IPS DF 6.9 (cell line): ENCODE measurements at places on chromosomes 6 and 20.
A peak's percentile ranks its signal among the peaks of the same experiment; 100 is the strongest.

DNA sequence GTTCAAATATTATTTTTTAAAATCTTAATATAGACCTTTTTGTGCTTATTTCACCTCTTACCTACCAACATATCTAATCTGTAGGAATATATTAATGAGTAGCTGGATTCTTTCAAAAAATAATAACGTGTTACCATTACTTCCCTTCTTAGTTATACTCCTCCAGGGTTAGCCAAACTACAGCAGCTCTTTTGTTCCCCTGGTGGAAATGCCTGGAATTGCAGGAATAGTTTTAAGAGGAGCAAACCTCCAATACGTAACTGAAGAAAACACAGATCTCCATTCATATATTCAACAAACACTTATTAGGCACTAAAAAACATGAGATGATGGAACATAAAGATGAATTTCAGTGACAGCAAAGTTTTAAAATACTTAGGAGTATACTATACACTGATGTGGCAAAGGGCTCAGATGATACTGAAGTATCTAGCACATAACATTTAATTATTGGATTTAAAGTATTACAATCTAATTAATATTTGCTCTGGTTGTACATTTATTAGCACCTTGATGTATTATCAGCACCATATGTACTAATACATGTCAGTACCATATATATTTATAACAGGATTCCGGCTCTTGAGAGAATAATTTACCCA lies 78.3 kb downstream of the TBX18 start:
- peak; percentile 25 for DNase-seq

DNA sequence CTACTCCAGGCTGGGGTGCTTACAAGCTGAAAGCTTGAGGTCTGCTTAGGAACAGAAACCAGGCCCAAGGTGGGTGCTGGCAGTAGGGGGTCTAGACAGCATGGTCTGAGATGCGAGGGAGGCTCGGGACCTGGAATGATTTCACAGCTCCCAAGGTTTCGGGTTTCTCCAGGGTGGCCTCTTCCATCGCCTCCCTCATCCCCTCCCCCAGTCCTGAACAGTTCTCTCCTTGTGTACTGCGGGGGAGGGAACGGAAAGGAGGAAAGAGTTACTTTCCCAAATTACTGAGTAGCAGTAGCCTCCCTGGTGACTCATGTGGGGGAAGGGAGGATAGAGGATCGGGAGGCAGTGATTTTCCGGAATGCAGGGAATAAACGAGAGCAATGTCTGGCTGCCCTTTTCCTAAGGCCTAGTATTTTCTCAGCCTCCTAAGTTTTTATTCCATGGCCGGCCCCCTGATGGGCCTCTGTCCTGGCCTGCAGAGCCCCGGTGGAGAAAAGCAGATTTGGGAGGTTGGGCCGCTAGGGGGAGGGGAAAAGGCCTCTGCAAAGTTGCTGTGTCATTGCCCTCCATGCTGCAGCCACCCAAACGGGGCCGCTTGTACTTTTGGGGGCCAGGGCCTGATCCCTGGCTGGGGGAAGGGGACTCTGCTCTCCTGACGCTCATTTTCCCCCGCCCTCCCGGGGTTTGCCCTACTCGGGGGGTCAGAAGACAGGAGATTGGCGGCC lies 1.5 kb downstream of the BRD2 start:
- DNase-seq: no peak

DNA sequence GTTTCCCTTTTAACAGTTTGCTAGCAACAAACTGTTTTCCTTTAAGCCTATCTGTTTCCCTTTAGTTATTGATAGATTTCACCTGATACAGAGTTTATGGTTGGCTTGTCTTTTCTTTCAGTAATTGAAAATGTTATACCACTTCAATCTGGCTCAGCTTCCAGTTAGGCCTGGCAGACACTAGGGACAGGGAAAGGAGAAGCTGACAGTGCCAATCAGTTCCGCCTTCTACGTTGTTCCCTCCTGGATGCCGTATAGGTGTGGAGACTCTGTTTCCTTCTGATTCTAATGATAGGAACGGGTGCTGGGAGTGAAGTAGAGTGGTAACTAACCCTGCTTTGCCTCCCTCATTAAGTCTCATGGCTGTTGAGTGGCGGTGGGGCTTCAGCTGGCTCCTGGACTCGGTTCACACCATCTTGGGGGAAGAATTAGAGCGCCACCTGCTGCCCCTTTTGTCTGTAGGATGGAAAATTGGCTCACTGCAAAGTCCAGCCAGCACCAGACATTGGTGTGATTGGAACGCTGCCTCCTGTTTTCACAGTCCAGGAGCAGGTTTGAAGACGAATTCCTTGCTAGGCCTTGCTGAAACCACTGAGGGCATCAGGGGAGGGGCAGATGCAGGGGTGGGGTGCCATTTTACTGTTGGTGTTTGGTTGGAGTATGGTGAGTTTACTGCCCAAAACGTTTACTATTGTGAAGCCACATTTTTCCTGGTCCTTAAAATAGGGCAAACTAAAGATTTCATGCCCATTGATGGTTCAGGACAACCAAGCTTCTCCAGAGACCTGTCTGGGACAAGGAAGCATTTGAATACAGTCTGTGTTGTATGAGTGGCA lies 1729.5 kb downstream of the GRIK2 start:
- peak; percentile 72 for DNase-seq

GRCh38 chr6:110622912-110623578 lies 146.6 kb upstream of the SLC22A16 start:
- DNase-seq: no peak

DNA sequence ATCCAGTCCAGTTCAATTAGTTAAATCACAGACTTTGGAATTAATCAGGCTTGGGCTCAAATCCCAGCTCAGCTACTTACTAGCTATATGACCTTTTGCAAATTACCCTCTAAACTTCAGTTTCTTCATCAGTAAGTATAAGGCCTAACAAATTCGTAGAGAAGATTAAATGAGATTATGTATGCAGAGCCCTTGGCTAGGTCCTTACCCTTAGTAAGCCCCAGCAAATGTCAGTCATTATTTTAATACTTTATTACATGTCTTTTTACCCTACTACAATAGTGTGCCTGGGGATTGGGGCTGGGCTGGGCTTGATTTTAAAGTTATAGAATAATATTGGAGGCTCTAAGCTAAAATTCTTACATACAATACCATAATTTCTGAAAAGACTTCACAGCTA lies 326.1 kb upstream of the PREP start:
- no peak for DNase-seq

DNA sequence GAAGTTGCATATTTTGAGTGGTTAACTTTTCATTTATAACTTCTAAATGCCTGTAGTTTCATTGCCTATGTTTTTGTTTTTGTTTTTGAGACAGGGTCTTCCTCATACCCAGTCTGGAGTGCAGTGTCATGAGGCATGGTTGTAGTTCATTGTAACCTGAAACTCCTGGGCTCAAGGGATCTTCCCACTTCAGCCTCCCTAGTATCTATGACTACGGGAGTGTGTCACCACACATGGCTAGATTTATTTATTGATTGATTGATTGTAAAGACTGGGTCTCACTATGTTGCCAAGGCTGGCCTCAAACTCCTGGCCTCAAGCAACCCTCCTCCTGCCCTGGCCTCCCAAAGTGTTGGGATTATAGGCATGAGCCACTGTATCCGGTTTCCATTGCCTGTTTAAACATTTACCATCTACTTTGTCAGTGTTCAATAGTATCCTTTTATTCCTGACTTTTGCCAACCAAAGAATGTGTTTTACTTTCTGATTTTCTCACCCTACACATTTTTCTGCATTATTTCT lies 144.6 kb downstream of the CDKAL1 start:
- DNase-seq: no peak

GRCh38 chr6:51660767-51661166 lies 426.6 kb downstream of the PKHD1 start:
- DNase-seq: no peak

GRCh38 chr20:37319151-37319671 lies 26.7 kb upstream of the SRC start:
- DNase-seq: no peak

GRCh38 chr20:8152183-8152582 lies 20.1 kb downstream of the PLCB1 start:
- no peak for DNase-seq

GRCh38 chr20:26218301-26218700 lies 521.6 kb upstream of the ZNF337 start:
- DNase-seq: no peak

GRCh38 chr6:52155791-52156576 lies 30.2 kb upstream of the IL17A start:
- DNase-seq: peak; percentile 47

DNA sequence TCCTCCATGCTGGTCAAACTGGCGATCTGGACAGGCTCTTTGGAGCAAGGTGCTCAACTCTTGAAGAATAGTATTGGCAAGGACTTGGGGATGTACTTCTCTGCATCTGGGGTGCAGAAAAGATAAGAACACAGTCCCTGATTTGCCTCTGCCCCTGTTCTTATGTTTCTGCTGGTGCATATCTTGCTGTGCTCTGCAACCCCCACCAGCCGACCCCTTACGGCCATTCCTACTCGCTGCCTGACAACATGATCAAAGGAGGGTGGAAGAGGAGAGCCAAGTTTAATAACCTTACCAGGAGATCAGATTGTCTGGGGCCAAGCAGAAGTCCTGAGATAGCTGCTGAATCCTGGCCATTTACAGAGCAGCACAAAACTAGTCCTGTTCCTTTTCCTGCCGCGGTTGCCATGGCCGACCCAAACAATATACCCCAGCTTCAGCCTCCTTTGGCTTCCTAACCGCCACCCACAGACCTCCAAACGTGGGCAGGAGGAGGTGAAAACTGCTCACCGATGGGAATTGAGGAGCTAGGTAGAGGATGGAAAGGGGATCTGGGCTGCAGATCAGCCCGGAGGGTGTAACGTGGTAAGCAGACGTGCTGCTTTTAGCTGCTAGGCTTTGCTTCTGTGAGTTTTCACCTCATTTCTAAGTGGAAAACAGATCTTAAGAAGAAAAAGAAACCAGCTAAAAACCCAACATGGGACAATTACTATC lies 60.9 kb downstream of the ATXN1 start:
- no peak for DNase-seq

DNA sequence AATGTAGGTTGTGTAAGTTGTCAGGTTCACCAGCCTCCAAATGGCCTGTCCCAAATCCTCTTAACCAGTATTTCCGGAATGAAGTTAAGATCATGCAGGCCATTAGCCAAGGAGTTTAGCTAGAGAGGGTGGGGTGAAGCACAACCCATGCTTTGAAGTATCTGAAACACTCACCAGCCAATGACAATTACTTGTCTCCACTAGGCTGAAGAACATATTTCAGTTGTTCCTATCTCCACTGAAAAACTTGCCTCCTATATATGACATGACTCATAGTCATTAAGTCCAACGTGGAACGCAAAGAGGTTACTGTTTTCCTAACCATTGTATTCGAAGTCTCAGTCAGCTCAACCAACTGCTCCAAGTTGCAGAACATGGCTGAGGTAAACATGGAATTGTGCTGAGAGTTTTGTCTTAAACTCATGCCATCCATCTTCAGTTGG lies 37.4 kb upstream of the TNFAIP3 start:
- no peak for DNase-seq

DNA sequence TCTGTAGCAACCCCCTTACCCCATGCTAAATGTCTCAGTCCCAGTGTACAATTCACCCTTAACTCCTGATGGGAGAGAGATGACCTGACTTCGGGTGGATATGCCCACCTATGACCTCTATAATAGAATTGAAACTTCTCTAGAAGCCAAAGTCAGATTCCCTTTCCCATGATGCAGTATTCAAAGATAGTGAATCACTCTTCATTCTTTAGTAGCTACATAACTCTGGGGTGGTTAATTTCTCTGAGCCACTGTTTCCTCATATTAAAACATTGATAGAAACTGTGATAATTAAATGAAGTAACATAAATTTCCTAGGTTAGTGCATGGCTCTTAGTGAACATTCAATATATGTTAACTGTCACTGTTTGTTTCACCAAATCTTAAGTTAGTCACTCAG lies 500.4 kb downstream of the COL12A1 start:
- no peak for DNase-seq

- DNase-seq: no peak
Measured at GRCh38 chr6:21844120-21844917, 250.8 kb downstream of the SOX4 start.

GRCh38 chr6:33273924-33274902 lies 2.3 kb downstream of the RPS18 start:
- no peak for DNase-seq

- DNase-seq: no peak
Measured at GRCh38 chr6:79574174-79574573, 36.9 kb upstream of the LCA5 start.

DNA sequence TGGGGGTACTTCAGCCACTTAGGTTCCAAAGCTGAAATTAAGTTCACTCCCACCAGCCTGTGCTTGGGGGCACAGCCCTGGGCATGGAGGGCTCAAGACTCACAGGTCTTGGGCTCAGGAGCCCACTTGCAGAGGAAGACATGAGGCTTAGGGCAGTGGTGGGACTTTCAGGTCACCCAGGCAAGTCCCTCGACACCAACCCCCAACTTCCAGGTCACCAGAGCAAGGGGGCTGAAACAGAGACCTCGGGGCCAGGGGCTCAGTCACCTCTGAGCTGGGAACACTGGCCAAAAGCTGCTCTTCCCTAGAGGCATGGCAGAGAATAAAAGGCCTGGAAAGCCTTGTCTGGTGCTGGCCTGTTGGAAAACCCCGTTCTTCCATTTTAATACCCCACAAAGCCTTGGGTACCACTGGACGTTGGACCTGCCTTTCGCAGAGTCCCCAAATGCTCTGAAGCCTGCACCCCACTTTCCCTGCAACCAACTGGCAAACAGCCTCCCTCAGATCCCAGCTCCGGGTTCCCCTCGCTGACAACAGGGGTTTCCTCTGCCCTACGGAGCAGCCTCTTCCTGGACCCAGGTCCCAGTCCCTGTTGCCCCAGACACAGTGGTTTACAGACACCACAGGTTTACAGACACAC lies 160.9 kb upstream of the PMEPA1 start:
- DNase-seq: no peak

- no peak for DNase-seq
Measured at GRCh38 chr20:598133-598850, 11.8 kb downstream of the TCF15 start.

DNA sequence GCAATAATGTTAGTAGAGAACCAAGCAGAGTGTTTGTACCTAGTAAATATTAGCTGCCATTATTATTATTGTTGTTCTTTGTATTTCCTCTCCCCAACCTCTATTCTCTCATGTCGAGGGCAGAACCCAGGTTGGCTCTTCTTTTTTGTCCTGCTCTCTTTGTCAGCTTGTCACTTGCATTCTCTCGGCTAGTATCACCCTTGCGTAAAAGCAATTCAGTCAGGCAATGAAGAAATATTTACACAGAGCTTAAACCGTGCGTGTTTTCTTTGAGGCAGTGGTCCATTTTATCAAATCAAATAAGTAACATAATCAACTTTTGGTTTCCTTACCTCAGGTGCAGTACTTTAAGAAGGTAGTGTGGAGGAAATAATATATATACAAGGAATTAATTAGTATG lies 83.9 kb downstream of the TULP4 start:
- DNase-seq: no peak

GRCh38 chr6:106715922-106716321 lies 86.5 kb downstream of the QRSL1 start:
- DNase-seq: no peak

DNA sequence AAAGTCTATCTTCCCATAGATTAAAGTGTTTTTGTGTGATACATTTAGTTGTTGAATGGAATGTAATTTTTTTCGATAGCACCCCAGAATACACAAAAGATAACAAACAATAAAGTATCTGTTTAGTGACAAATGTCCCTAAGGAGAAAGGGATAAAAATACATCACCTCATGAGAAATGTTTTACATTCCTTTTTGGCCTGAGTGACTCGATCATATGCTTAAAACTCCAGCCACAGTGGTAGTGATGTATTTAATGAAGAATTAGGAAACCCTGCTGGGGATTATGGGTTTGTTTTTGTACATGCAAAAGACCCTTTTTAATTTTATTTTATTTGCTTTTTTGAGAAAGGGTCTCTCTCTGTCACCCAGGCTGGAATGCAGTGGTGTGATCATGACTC lies 4.3 kb upstream of the SGK1 start:
- no peak for DNase-seq
